ENCODE measurements at places on chromosomes 5 and 9.

DNA sequence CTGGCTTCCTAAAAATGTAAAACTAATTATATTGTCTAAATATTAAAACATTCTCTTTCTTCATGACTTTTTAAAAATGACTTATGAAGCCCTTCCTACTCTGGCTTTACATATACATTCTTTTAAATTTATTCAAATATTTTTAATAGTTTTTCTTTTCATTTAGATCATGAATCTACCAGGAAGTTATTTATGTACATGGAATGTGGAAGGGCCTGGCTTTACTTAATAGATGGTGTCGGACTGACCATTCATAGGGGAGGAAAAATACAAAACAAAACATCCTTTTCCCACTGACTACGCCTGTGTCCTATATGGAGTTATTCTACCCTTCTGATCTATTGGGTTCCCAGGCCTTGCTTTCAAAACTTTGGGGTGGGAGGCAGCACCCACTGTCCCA is 129.8 kb downstream of the MACROH2A1 start:
- no peak for DNase-seq

DNA sequence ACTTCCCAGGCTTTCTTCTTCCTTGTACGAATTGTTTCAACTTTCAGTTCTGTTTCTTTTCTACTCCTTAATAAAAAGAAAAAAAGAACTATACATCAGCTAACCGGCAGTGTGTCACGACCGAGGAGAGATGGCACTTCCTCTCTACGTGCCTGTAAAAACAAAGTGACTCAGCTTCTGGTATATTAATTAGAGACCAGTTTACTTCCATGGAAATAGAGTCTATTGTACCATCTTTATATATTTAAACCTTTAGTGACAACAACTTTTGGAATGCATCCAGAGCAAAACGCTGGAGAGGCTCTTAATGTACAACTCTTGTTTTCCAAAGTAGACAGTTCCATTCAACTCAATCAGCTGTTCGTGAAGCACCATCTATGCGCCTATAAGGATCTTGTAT is 94.5 kb upstream of the LIFR start:
- peak; percentile 54 for DNase-seq

GRCh38 chr9:86303316-86303975 is 21.1 kb upstream of the ISCA1 start:
- peak; percentile 82 for DNase-seq

- no peak for DNase-seq
Measured at GRCh38 chr5:73435759-73436534, 12.6 kb downstream of the FOXD1 start.

DNA sequence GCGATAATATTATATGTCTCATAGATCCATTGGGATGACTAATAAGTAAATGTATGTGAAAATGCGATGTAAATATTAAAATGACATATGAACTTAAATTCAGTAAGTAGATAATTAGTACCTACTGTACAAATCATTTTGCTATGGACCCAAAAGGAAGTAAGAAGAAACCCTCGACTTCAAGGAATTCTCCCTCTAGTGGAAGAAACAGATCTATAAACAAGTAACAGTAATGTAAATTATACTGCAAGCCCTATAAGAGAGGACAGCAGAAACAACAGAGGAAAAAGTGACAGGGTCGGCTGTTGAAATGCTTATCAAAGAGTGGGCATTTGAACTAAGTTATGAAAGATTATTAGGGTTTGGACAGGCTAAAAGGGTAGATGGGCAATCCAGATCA is 320.3 kb downstream of the DMAC1 start:
- peak; percentile 30 for DNase-seq
